ENCODE measurements at places on chromosomes 6 and 20.

GRCh38 chr20:59152559-59153354 is 10.9 kb upstream of the ZNF831 start:
- no peaks in the 10 kb centered on the region for H3K27me3 ChIP-seq
- H3K27ac ChIP-seq = no peak overlapping the region
- no peak for DNase-seq
- peak overlapping the region; percentile 8 for H3K4me3 ChIP-seq
- no peaks in the 10 kb centered on the region for H3K36me3 ChIP-seq
- no peaks in the 10 kb centered on the region for H3K4me1 ChIP-seq

DNA sequence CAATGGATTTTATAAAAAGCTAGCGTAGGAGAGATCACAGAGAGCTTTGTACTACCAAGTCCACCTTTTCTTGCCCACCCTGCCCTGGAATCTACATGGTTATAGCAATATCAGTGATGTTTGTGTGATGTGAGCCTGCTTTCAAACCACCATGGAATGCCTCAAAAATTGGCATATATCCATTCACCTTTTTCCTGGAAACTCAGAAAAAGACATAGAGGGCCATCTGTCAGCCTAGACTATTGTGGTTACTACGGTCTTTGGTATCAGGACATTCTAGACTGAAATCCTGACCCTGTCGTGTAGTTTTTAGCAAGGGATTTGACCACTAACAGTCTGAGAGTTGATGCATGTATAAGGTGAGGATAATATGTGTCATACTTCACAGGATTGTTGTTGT is 239.6 kb downstream of the GRIK2 start:
- no peak overlapping the region for H3K4me3 ChIP-seq
- H3K4me1 ChIP-seq = no peaks in the 10 kb centered on the region
- no peaks in the 10 kb centered on the region for H3K27me3 ChIP-seq
- H3K27ac ChIP-seq = no peak overlapping the region
- H3K36me3 ChIP-seq = no peaks in the 10 kb centered on the region
- DNase-seq = no peak

GRCh38 chr6:165010556-165011535 is 298.6 kb downstream of the C6orf118 start:
- no peak overlapping the region for H3K4me3 ChIP-seq
- no peaks in the 10 kb centered on the region for H3K4me1 ChIP-seq
- DNase-seq = no peak
- no peaks in the 10 kb centered on the region for H3K36me3 ChIP-seq
- no peaks in the 10 kb centered on the region for H3K27me3 ChIP-seq

DNA sequence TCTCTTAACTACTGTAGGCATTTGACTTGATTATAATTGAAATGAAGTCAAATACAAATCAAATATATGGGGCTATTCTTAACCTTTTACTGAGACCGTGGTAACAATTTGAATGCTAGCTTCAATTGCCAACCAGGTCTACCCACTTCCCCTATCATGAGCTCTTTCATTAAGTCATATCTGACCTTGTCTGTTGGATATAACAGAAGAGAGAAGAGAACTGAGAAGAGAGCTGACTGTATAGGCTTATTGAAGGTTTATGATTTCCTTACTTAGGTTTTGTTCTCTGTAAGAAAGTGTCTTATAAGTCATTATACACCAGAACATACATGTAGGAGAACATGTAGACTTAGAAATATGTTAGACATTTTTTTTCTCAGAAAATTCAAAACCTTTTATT is 549.4 kb downstream of the COL12A1 start:
- H3K27ac ChIP-seq = no peak overlapping the region
- no peak overlapping the region for H3K4me3 ChIP-seq
- no peaks in the 10 kb centered on the region for H3K36me3 ChIP-seq
- H3K27me3 ChIP-seq = no peaks in the 10 kb centered on the region
- no peak for DNase-seq
